ENCODE measurements at places on chromosomes 13 and 19. TPM values are rescaled to one million over a fixed set of nuclear protein-coding genes. Genes with fewer than 3 reads are reported as not detected.

ZNF583 gene
- 3.3 TPM for total RNA-seq

KLK5 gene
- not detected for total RNA-seq

ZNF575 gene
- total RNA-seq = 7.8 TPM

- H3K27me3 ChIP-seq = no peaks in the 10 kb centered on the region
- no peak overlapping the region for H3K4me3 ChIP-seq
- DNase-seq = peak; percentile 56
- H3K4me1 ChIP-seq = peaks cover 37% of the 10 kb centered on the region
Measured at GRCh38 chr13:50119591-50119990, 104.3 kb downstream of the KCNRG start.

DNA sequence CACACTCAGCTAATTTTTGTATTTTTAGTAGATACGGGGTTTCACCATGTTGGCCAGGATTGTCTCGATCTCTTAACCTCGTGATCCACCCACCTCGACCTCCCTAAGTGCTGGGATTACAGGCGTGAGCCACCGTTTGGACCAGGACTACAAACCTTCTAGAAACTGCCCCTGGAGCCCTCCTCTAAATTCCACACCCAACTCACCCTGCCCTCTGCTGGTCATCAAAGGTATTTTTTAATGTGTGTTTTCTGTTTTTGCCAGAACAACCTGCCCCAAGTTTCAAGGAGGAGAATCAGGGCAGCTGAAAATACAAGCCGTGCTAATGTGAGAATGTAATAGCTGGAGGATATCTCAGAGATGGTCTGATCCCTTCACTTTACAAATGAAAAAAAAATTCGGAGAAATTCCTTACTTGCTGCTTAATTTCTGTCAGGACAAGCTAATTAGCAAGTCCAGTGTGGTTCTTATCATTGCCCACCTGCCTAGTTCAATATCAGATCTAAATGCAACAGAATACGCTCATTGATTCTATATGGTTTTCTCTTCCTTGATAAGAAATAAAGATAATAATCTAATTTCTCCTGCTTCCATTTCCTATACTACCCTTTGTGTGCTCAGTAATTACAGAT is 4.1 kb downstream of the ATP8A2 start:
- no peak overlapping the region for H3K27ac ChIP-seq
- H3K36me3 ChIP-seq = no peaks in the 10 kb centered on the region
- H3K4me3 ChIP-seq = no peak overlapping the region
- peaks cover 55% of the 10 kb centered on the region for H3K27me3 ChIP-seq
- DNase-seq = no peak

- peaks cover 27% of the 10 kb centered on the region for H3K4me1 ChIP-seq
- peak; percentile 12 for DNase-seq
- H3K36me3 ChIP-seq = peaks cover 4% of the 10 kb centered on the region
- H3K27me3 ChIP-seq = no peaks in the 10 kb centered on the region
- H3K27ac ChIP-seq = no peak overlapping the region
Measured at GRCh38 chr19:45172611-45173208, 5.3 kb downstream of the TRAPPC6A start.

- peaks cover 37% of the 10 kb centered on the region for H3K36me3 ChIP-seq
- peak overlapping the region; percentile 99 for H3K27ac ChIP-seq
- H3K27me3 ChIP-seq = no peaks in the 10 kb centered on the region
- peaks cover 71% of the 10 kb centered on the region for H3K4me1 ChIP-seq
Measured at GRCh38 chr19:3061182-3062161, 823 bp downstream of the TLE5 start.
